Midbrain (tissue), 1 donor: ENCODE measurements at places on chromosomes 2 and 18.

- peak; percentile 15 for DNase-seq
These were observed 217.1 kb downstream of the KLHL29 start for GRCh38 chr2:23602116-23602515.

- DNase-seq = no peak
These were observed 1438.1 kb downstream of the DPP10 start for GRCh38 chr2:115880558-115880957.

DNA sequence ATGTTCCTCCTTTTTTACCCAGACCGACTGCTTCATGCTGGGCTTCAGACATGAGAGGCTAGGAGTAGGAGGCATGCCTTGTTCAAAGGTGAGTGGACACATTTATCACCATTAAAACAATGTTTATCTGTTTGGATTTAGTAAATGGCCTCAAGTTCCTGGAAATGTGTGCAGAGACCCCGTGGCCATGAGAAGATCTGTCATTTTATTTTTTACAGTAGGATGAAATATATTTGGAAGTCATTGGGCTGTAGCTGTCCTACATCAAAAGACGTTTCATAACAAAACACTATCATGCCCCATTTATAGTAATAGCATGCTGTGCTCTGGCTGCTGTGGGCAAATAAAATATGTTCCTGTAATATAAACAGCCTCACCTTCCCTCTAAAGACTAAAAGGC is 403.9 kb upstream of the TNP1 start:
- no peak for DNase-seq

- DNase-seq = no peak
These were observed 11.5 kb upstream of the SNED1 start for GRCh38 chr2:240986787-240987411.

GRCh38 chr2:111946294-111947114 is 48.1 kb downstream of the MERTK start:
- DNase-seq = peak; percentile 27

GRCh38 chr2:11922294-11922693 is 175.9 kb downstream of the LPIN1 start:
- no peak for DNase-seq

- no peak for DNase-seq
These were observed 2.2 kb downstream of the INO80D start for GRCh38 chr2:206083602-206084438.

DNA sequence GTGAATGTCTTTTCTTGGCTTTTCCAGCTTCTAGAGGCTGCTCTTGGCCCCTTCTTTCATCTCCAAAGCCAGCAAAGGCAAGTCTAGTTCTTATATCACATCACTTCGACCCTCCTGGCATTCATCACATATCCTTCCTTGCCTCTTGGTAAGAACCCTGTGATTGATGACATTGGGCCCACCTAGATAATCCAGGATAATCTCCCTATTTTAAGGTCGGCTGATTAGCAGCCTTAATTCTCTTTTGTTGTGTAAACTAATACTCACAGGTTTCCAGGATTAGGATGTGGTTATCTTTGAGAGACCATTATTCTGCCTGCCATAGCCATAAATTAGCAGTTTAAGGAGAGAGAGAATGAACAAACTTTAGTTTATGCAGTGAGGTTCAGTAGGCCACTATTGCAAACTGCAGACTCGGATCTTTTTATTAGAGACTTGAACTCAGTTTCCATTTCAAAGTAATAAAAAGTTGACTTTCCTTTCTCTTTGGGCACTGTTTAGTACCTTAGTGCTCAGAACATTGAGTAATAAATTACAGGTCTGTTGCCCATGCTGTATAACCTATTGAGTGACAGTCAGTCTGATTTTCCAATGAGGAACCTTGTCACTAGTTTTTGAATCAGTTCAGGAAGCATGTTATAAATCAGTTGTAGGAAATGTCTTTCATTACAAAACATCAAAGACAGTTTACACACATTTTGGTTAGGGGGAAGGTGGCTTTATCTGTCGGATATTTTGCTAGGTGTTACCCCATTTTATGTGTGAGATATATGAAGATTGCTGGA is 4.5 kb downstream of the NDUFV2 start:
- DNase-seq = no peak

- DNase-seq = no peak
These were observed 77.4 kb downstream of the INHBB start for GRCh38 chr2:120423167-120423943.

GRCh38 chr2:240964704-240965295 is 33.6 kb upstream of the SNED1 start:
- DNase-seq = no peak

DNA sequence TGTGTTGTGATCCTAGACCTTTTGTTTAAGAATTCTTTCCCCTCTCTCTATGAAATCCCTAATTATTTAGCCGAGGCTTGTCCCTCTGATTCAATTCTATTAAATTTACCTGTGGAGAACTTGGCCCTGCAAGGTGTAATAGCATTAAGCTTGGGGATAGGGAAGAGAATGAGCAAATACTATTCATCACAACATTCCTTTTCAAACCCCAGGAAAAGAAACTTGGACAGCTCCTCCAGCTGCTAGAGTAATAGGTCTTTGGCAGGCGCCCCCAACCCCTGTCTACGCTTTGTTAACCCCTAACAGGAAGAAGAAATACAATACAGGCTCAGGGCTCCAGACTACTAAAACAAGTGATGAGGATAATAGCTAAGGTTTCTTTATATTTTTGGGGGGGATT is 957.0 kb downstream of the CPS1 start:
- DNase-seq = no peak

- DNase-seq = no peak
These were observed 52.7 kb upstream of the CALCRL start for GRCh38 chr2:187500585-187501359.

GRCh38 chr18:11002796-11003195 is 146.6 kb downstream of the PIEZO2 start:
- no peak for DNase-seq

- peak; percentile 86 for DNase-seq
These were observed 94.7 kb upstream of the ARHGAP15 start for GRCh38 chr2:143034292-143035074.

GRCh38 chr2:176514805-176515500 is 245.7 kb downstream of the MTX2 start:
- no peak for DNase-seq

GRCh38 chr2:118677546-118677945 is 169.9 kb downstream of the EN1 start:
- DNase-seq = no peak

DNA sequence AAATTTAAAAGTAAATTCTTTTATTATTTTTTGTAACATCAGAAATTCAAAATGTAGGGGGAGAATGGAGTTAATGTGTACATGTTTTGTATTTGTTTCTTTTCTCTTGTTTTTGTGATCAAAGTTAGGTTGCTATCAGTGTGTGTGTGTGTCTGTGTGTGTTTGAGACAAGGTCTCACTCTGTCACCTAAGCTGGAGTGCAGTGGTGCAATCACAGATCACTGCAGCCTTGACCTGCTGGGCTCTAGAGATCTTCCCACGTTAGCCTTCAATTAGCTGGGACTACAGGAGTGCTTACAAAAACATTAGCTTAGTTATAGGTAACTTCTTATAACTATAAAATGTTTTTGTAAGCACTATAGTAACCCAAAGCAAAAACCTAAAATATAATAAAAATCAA is 50.7 kb downstream of the GDF7 start:
- DNase-seq = no peak

DNA sequence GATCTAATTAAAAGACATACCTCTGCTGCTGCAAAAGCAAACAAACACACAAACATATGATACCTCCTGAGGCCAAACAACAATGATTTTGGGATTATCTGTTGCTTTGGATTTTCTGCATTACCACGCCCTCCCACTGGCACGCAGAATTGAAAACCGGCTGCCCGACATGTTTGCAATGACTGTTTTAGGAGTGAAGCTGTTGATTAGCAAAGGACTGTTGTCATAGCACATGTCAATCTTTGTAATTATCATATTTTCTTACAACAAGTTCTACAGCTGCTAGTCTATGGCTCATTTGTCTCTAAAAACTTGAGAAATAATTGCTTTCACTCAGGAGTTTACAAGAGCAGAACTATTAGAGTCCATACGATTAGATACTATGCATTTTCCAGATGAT is 94.4 kb upstream of the MEIS1 start:
- DNase-seq = no peak

GRCh38 chr2:207749873-207750272 is 19.8 kb downstream of the FZD5 start:
- no peak for DNase-seq

GRCh38 chr2:197828464-197829135 is 24.2 kb downstream of the PLCL1 start:
- DNase-seq = no peak

DNA sequence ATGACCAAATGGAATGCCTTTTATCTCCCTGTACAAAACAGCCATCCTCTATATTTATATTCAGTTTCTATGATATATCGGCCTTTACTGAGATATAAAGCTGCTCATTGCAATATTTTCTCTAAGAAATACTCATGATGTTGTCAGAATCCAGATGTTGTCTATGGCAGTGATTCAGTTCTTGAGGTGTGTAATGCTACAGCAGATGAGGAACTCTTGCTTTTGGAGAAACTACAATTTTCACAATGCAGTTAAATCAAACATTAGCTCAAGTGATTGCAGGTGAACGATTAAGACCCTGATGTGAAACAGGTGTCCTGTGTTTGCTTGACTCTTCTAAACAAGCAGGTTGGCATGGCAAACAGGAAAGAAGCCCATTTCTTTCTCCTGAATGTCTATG is 256.2 kb upstream of the CDH20 start:
- DNase-seq = no peak

DNA sequence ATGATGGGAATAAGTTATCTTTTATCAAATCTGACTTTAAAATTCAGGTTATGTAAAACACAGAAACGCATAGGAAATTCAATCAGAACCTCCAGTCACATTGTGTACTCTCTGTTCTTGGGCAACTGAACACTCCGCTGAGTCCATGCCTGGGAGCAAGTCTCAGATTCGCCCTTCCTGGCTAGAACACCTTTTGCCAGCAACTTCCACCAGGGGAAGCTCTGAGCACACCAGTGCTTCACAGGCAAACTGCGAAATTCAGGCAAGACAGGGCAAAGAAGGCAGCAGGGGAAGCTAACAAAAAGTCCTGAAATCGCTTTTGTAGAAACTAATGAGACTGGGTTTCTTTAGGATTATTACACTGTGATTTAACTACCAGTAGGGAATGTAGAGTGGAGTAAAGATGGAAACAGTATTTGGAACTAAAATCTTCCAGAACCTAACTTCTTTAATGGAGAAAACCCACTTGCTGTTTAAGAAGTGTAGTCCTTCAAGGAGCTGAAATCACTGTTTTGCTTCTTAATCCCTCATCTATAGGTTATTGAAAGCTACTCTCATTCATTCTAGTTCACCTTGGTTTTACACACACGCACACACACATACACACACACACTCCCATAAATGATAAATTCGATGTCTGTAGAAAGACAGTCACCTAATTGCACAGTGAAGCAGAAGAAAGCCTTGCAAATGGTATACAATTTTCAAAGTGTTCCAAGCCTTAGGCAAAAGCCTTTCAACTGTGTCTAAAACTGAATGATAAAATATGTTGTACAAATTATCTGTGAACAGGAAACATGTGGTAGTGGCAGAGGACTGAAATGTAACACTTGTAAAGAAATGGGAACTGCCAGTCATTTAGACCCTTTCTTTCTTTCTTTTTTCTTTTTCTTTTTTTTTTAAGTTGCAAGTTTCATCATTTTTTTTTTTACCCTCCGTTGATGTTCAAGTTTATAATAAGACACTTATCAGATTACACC is 214.5 kb downstream of the TMEM182 start:
- peak; percentile 73 for DNase-seq

- no peak for DNase-seq
These were observed 8.9 kb upstream of the ID2 start for GRCh38 chr2:8672940-8673339.

- no peak for DNase-seq
These were observed 48.9 kb downstream of the TSN start for GRCh38 chr2:121804340-121804739.

GRCh38 chr2:108315444-108315934 is 26.8 kb downstream of the SULT1C2 start:
- no peak for DNase-seq

- DNase-seq = no peak
These were observed 83.2 kb downstream of the RDH14 start for GRCh38 chr2:18477293-18477692.

DNA sequence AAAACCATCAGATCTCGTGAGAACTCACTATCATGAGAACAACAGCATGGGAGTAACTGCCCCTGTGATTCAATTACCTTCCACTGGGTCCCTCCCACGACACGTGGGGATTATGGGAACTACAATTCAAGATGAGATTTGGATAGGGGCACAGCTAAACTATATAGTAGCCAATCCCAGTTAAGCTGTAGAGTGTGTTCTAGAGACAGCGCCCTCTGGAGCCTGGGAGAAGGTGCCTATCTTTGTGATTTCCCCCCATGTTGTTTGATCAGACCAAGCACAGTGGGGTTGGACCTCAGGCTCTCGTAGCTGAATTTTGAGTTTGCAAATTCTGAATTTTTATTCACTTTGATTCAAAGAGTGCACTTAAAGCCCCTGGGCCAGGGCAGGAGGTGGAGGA is 108.2 kb upstream of the TWIST2 start:
- no peak for DNase-seq

GRCh38 chr2:15115776-15116175 is 445.4 kb downstream of the NBAS start:
- DNase-seq = no peak

DNA sequence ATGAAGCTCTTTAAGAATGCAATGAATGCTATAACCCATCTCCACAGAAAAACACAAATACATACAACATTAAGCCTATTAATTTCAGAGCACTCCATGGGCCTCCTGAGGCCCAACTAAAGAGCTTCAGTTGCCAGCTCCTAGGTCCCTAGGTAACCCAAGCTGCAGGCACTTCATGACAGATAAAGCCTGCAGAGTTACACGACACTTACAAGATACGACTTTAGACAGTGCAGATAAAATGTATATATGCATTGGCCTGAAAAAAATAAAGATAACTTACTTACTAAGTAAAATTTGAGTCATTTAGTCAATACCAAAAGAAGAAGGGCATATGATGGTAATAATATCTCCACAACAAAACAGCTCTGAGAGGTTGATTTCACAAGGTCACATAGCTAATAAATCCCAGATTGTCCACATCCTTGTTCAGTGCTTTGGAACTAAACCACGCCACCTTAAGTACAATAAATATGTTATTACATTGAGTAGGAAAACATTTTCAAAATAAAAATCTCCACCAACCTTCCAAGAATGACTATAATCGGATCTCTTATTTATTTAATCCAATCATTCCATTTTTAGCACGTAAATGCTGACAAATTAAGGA is 3.4 kb downstream of the MAP4K3 start:
- no peak for DNase-seq

DNA sequence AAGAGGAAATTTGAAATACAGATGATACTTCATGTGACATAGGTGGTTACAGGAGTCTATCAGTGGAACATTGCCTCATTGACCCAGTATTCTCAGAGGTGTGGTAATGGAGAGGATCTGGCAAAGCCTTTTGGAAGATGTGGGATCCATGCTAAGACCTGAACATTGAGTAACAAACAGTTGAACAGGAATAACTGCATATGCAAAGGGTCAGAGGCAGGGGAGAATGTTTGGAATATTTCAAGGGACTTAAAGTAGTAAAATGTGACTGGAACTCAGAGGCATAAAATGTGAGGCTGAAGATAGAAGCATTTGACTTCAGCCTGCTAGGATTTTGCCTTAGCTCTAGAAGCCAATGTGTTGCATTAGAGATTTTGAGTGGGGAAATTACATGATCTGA is 300.2 kb upstream of the ETAA1 start:
- no peak for DNase-seq

- DNase-seq = no peak
These were observed 13.7 kb upstream of the ECEL1 start for GRCh38 chr2:232501331-232501771.

- no peak for DNase-seq
These were observed 91.3 kb downstream of the TNS1 start for GRCh38 chr2:217911283-217912097.

- DNase-seq = peak; percentile 31
These were observed 268.2 kb upstream of the PXDN start for GRCh38 chr2:2012505-2012904.
